ENCODE measurements at places on chromosomes 6 and 20.

DNA sequence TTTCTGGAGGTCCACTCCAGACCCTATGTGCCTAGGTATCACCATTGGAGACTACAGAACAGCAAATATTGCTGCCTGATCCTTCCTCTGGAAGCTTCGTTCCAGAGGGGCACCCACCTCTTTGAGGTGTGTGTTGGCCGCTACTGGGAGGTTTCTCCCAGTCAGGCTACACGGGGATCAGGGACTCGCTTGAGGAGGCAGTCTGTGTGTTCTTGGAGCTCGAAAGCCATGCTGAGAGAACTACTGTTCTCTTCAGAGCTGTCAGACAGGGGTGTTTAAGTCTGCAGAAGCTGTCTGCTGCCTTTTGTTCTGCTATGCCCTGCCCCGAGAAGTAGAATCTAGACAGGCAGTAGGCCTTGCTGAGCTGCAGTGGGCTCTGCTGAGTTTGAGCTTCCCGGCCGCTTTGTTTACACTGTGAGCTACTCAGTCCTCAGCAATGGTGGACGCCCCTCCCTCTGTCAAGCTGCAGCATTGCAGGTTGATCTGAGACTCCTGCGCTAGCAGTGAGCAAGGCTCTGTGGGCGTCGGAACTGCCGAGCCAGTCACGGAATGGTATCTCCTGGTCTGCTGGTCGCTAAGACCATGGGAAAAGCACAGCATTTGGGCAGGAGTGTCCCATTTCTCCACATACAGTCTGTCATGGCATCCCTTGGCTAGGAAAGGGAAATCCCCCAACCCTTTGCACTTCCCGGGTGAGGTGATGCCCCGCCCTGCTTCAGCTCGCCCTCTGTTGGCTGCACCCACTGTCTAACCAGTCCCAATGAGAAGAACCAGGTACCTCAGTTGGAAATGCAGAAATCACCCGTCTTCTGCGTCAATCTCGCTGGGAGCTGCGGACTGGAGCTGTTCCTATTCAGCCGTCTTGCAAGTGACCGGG is 32.5 kb upstream of the ASCC3 start:
- DNase-seq, result no peak

- DNase-seq, result no peak
Measured at GRCh38 chr6:37503309-37503965, 3.7 kb upstream of the CCDC167 start.

DNA sequence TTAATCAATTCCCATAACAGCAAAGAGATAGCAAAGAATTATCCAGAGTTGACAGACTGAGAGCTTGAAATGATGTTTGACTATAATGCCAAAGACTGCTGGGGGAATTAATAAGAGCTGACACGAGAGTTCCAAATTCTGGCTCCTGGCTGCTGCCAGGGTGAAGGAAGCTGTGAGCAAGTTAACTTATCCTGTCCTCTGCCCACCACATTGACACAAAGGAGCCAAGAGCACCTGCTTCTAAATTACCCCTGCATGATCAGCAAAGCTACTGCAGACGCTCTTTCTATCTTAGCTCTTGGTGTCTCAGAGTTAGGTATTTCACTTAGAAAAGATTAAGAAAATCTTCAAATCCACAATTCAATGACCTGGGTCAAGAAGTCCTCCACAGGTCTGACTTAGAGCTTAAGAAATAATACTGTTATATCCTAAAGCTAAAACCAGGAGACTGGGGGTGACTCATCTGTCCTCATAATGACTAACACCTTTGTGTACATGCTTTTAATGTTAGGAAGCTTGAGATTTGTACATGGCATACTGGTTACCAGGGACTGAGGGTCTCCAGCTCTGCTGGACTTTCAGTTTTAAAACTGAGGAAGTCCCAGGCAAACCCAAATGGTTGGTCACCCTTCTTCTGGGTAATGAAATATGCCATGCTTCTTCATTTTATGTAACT is 13.2 kb upstream of the FRK start:
- DNase-seq, result peak; percentile 13

DNA sequence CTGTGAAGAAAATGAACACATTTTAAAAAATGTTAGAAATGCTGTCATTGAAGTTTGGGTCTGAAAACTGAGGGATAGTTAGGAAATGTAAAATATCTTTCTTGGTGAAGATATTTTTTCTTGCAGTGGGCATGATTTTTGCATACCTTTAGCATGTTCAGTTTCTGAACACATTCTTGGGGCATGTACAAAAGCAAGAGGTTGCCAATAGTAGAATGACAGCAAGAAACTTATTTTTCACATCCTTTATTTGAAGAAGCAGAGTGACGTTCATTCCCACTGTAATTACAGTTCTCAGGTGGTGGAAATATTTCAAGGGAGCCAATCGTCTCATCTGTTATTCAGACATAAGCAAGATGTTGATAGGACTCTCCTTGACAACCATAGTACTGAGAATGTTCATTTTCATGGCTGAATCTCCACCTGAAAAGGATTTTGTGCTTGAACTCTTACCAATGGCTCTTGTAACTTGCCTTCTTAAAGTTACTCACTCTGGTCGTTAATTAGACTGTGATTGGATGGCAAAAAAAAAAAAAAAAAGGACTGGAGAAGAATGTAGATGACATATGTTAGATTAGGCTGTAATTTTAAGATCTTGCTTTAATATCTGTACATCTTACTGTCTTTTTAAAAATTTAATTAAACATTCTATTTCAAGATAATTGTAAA is 74.4 kb downstream of the DOK5 start:
- DNase-seq, result no peak

- peak; percentile 38 for DNase-seq
Measured at GRCh38 chr6:3032986-3033385, 33.3 kb downstream of the NQO2 start.

GRCh38 chr6:12114055-12114503 is 102.0 kb downstream of the HIVEP1 start:
- no peak for DNase-seq

GRCh38 chr20:50788045-50788991 is 6.5 kb upstream of the BCAS4 start:
- DNase-seq, result peak; percentile 61

- no peak for DNase-seq
Measured at GRCh38 chr6:96001891-96002575, 13.7 kb upstream of the FUT9 start.

- DNase-seq, result no peak
Measured at GRCh38 chr20:36346256-36346655, 40.1 kb downstream of the DLGAP4 start.

DNA sequence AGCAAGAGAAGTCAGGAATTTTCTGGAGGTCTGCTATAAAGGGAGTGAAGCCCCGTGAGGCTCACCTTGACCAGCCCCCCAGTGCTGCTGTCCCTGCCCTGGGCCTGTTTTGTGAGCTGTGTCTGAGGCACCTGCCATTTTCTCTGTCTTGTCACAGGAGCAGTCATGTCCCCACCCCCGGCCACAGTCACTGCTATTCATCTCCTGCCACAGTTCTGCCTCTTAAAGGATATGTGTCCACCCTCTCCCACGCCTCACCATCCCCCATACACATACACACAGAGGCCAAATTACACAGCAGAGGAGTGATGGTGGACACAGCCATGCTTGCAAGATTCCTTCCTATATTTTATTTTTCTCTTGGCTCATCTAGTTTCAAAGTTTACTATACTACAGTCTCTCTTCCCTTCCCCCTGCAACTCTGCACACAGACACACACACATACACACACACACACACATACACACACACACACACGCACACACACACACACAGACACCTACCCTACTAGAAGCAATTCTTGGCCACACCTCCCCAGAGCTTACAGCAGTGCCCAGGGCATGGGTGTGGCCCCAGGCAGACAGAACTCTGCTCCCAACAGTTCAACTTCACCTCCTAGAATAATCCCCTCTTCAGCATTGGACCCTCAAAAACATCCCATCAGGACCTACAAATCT is 68.7 kb upstream of the TAB2 start:
- DNase-seq, result no peak

DNA sequence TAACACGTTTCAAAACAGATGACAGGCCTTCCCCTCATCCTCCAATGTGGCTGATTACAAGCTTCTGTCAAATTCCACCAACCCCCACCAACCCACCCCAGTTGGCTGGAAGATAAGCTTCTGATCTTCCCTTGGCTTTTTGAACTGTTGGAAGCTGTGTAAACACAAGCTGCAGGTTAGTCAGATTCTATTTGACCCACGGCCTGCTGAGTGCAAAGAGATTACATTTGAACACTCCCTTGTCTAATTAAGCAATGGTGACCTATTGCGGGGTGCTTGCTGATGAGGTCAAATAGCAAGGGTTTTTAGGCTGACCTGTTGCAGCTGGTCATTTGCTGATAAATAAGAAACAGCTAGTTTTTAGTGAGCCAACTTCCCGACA is 379.7 kb downstream of the BMP2 start:
- DNase-seq, result no peak

DNA sequence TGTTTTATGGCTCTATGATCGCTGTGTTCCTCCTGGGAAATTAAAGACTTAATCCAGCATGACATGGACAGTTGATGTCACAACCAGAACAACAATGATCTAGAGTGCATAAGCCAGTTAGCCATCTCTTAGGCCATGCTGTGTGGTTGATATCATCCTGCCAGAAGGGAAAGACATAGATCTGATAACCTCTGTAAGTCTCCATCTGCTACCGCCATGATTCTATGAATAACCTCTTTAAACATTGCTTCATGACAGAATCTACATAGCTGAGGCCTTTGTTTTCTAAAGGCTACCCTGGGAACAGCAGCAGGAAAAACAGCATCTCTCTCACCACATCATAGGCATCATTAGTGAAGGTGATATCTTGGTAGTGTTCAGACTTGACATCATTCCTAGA is 117.6 kb upstream of the PHACTR1 start:
- no peak for DNase-seq

GRCh38 chr6:25278261-25278913 is 787 bp upstream of the CARMIL1 start:
- no peak for DNase-seq

DNA sequence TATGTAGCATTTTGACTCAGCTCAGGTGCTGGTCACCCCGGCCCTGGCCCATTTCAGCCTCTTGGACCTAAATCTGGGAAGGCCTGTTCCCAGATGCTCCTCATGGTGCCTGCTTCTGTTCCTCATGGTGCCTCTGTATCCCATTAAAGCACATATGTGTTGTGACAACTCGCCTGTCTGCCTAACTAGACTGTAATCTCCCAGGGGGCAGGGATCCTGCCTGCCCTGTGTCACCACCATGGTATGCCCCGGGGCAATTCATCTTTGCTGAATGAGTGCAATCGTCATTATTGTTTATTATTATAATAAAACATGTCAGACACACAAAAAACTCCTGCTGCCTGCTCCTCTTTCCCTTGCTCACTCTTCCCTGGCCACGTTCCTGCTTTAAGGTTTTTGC is 62.0 kb downstream of the ZFP64 start:
- no peak for DNase-seq

DNA sequence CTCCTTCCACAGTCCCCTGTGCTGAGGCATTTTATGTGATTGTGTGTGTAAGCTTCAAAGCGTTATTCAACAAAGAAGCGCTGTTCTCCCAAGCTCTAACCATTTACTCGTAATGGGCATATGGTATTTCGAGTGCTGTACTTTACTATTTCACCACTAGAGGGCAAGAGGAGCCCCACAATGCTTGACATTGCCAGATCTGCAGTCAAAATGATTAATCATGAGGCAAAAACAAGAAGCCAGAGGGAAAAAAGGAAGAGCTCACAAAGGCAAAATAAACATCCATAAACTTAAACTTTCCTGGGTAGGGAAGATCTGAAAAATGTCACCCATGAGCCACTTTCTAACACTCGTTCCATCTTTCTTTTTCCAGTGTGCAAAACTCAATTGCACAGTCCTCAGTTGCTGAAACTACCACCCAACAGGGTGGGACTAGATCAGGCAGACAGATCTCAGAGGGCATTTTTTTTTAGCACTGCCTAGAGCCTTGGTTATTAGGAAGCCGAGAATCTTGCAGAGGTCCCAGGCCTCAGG is 215.0 kb upstream of the PLCB4 start:
- peak; percentile 75 for DNase-seq

GRCh38 chr6:85449818-85450759 is at the start of gene NT5E:
Gene NT5E, plus strand, starts transcription at chr6:85450083. Its CDS starts 57 bp downstream, at chr6:85450140.
- DNase-seq, result peak; percentile 92

GRCh38 chr20:52039790-52040189 is 151.8 kb downstream of the ZFP64 start:
- DNase-seq, result no peak

DNA sequence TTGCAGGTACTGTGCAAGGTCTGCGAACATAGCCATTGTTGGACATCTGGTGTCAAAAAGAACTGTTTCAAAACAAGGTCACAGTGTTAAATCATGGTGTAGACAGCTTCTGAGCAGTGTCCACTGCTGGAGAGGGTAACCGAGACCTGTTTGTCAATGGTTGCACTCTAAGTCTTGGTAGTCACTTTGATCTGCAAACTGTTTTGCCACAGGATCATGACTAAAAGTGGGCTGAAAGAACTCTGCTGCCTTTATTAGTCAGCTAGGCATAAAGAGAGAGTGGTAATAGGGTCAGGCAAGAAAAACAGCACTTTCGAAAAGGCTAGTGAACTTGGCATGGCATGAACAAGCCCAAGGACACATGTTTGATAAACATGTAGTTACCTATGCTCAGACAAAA is 552.3 kb upstream of the CITED2 start:
- no peak for DNase-seq

- no peak for DNase-seq
Measured at GRCh38 chr6:147035886-147036285, 168.3 kb upstream of the STXBP5 start.
